Coronary artery (tissue), 2 donors: ENCODE measurements at places on chromosomes 7 and 10.

DNA sequence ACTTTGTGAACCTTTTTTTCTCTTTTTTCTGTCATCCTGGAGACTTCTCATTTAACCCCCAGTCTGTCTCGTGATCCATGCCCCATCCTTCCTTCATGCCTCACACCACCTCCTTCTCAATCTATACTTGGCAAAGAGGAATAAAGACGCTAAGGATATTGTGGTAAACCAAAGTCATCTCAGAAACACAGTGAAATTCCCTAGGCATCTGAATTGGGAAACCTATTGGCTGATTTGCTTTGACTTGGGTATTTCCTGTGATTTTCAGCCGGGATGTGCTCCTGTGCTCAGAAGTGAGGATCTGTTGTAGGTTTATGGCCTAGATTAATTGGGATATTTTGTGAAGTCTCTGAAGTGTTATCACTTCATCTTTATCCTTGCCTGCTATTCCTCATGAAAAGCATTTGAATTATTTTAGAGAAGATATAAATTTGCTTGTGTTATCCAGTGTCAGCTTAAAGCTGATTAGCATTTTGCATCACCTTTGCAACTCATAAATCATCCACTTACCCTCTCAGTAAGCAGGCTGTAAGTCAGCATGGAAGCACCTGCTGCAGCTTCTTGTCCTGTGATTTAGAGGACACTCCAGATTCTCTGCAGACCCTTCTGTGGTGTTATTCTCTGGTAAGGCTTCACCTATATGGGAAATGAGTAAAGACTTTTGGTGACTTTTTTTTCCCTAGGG is 138.0 kb downstream of the AUTS2 start:
- no peak for DNase-seq

GRCh38 chr7:27162561-27163287 is 2.6 kb downstream of the HOXA9 start:
- DNase-seq: no peak

GRCh38 chr7:131620673-131621609 is 64.5 kb upstream of the PODXL start:
- DNase-seq: no peak

GRCh38 chr7:18509481-18509880 is 13.9 kb downstream of the HDAC9 start:
- DNase-seq: no peak

GRCh38 chr10:92045641-92046106 is 122.1 kb downstream of the BTAF1 start:
- no peak for DNase-seq

GRCh38 chr7:151843181-151843580 is 33.7 kb downstream of the PRKAG2 start:
- no peak for DNase-seq

GRCh38 chr7:23242935-23243334 is 3.6 kb upstream of the GPNMB start:
- no peak for DNase-seq

- no peak for DNase-seq
Measured at GRCh38 chr10:50419091-50419490, 167.8 kb upstream of the ASAH2 start.

- DNase-seq: peak; percentile 22
Measured at GRCh38 chr10:97509120-97509680, 10.5 kb downstream of the UBTD1 start.
